Skin of body (tissue), 3 donors: ENCODE measurements at places on chromosomes 2 and 18. TPM values are rescaled to one million over a fixed set of nuclear protein-coding genes. Genes with fewer than 3 reads are reported as not detected.

Gene IL36RN
- total RNA-seq = 10.9 TPM

Gene TMEM37
- total RNA-seq = 1.5 TPM

Gene ANKRD30B
- total RNA-seq = 0.20 TPM

Gene RGPD3
- 0.30 TPM for total RNA-seq

Gene SULT1C4
- 14.7 TPM for total RNA-seq

Gene MRPL30
- total RNA-seq = 35.0 TPM

Gene FNDC4
- total RNA-seq = 10.6 TPM

Gene RAB27B
- 10.5 TPM for total RNA-seq

Gene ARHGAP28
- 42.6 TPM for total RNA-seq

Gene PDE6D
- total RNA-seq = 14.2 TPM

Gene METAP1D
- 12.7 TPM for total RNA-seq

Gene MSH6
- 45.7 TPM for total RNA-seq

Gene COL4A3
- total RNA-seq = 0.20 TPM

Gene ABCG5
- total RNA-seq = not detected

Gene NCKAP5
- 33.3 TPM for total RNA-seq

Gene VAMP5
- total RNA-seq = 8.9 TPM

Gene STPG4
- not detected for total RNA-seq
